ENCODE measurements at places on chromosomes 12 and 14.

- DNase-seq = no peak
These were observed 12.5 kb upstream of the ZFP36L1 start for GRCh38 chr14:68805414-68805813.

DNA sequence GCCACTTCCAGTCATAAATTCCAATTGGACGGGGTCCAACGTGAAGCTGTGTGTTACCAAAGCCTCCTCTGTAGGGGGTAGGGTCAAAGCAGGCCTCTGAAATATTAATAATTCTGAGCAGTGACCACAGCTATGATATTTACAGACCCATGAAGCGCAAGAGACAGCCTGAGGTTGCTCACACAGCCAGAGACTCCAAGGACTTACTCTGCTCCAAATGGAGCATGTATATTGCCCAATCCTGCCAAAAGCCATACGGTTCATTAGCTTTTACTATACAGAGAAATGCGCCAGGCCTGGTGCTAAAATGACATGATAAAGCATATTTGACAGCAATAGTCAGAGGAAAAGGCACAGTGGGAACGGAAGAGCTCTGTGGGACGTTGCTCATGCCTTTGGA lies 151.3 kb downstream of the PAH start:
- no peak for DNase-seq

DNA sequence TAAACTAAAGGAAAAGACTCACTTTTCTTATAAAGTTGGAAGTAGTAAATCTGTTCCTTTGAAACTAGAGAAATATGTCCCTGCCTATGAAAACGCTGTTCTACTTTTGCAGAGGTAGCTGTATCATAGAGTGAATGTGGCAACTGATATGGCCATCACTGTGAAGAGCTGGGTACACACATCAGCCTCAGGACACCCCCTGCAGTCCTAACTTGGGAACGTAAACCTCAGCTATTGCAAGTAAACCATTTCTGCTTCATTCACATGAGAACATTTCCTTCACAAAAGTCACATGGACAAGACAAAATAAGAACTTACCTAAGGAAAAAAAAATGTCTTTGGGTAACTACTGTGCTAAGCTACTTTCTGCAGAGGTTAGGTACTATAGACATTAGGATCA lies 233.3 kb upstream of the PPFIA2 start:
- DNase-seq = peak; percentile 42

GRCh38 chr14:95840094-95840700 lies 36.4 kb upstream of the TUNAR start:
- DNase-seq = no peak

DNA sequence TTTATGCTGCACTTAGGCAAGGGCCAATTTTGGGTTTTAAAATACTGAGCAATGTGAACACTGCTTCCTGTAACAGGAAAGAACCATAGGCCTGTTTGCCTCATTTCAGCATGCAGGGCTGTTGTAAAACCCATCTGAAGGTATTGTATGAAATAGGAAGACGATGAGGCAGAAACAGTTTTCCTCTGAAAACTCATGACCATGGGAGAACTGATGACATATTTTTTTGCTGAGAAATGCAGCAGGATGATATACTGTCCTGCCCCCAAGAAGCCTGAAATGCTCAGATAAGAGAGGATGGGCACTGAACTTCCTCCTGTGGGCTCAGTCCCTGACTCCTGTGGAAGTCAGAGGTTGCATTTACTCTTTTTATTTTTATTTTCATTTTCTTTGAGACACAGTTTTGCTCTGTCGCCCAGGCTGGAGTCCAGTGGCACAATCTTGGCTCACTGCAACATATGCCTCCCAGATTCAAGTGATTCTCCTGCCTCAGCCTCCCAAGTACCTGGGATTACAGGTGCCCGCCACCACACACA lies 17.4 kb downstream of the PYGL start:
- no peak for DNase-seq

DNA sequence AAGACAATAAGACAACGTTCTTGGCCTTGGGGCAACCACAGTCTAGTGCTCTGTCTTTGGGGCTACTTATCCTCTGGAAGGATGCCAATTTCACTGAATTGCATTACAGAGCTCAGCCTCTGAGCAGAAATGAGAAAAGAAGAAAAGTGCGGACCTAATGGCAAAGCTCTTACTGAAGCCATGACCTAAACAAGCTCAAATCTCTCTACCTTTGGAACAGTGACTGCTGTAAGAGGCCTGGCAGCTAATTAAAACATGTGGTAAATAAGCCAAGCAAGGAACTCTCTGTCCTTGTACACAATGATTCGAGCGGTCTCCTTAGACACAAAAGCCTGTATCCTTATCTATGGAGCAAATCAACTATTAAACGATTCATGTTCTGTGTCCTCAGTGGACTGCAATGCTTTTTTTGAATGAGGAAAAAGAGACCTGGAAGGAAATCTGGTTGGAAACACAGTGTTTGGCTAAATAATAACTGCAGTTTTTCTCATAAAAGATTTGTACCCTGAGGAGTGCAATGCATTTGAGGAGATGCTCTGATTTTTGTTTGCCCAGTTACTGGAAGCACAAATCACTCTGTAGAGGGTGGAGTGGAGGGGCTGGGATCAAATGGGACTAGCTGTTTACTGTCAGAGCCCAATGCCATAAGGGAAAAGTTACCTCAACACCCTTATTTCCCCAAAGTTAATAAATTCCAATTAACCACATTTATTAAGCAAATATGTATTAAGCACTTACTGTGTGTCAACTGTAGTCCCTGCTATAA lies 113.9 kb downstream of the NDUFA12 start:
- DNase-seq = no peak

DNA sequence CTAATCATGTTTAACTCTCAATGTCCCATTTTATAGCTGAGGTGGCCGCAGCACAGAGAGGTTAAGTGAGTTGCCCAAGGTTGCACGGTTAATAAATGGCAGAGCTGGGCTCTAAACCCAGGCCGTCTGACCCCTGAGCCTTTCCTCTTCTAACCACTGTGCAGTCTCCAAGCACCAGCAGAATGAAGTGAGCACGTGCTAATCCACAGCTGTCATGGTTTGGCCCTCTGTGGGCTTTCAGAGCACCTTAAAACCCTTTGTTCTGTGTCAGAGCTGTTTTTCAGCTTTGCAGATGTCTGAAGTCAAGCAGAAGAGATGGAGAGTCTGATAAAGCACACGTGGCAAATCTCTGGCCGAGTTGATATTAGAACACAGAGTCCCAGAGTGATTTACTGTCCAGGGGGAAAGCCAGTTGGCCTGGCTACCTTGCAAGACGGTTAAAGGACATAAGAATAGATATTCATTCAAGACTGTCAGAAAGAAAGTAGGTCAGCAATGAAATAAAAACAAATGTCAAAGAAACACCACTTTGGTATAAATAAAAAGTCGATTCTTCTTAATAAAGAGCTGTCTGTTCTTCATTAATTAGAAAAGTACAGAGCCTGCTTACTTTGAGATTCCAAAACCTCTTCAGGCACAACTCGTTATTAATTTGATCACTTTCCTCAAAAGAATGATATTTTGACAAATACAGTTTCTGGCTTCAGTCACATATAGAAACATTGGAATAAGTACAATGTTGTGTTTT lies 107.3 kb downstream of the CRADD start:
- peak; percentile 34 for DNase-seq

DNA sequence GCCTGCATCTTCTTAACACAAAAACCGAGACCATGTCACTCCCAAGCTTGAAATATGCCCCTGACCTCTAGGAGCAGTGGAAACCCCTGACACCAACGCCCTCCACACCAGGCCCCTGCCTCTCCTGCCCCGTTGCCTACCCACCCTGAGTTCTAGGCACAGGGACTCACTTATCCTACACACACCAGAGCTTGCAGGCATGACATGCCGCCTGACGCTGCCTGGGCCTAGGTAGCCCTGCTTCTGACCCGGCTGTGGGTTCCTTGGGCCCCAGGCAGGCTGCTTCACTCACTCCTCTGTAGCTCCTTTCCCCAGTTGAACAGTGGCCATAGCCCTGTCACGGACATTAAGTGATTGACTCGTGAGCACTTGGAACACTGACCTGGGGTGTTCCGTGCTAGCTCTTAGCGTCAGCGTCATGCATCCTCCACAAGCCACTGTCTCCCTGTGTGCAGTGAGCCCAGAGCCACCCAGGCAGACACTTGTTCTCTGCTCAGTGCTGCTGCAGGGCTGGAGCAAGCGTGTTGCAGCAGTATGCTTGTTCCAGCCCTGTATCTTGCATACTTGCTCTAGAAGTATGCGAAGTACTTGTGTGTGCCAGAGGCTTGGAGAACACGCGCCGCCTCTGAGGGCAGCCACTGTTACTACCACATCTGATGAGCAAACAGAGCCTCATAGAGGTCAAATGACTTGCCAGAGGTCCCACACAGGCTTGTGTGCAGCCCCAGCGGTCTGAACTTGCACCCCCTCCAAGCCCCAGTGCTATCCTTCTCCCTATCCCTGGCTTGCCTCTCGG lies 15.6 kb downstream of the OTUB2 start:
- DNase-seq = no peak

GRCh38 chr12:91561301-91561957 lies 378.8 kb upstream of the DCN start:
- no peak for DNase-seq

- no peak for DNase-seq
These were observed 5.9 kb upstream of the CRIP2 start for GRCh38 chr14:105468621-105469241.

DNA sequence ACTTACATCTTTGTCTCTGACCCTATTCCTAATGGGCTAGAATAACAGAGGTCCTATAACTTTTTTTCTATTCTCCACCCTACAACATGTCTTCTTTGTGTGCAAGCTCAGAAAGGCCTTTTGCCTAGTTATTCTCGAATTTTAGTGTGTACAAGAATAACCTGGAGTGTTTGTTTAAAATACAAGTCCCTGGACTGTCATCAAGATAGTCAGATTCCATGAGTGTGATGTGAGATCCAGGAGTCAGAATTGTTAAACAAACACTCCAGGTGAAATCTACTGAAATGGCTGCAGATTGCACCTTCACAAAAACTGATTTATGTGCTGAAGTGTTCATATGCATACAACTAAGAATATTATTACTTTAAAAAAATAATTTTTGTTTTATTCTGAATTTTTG lies 114.4 kb upstream of the DIO2 start:
- no peak for DNase-seq

DNA sequence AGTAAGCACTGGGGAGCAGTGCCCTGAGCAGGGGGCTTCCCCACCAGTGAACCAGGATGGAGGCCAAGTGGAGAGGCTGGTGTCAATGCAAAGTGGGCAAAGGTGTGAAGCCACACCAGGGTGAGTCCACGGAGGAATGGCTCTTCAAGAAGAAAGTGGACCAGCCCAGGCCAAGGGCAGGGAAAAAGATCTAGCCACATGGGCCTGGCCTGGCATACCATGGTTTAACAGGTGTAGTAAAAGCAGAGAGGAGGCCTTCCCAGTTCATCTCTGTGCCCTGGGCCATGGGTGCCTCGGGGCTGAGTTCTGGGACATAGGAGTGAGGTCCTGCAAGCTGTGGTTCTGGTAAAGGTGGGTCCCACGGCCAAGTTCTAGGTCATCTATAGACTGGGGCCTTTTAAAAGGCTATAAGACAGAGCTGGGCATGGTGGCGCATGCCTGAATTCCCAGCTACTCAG lies 153.4 kb downstream of the DPF3 start:
- no peak for DNase-seq

GRCh38 chr14:39668449-39668848 lies 236.2 kb upstream of the FBXO33 start:
- DNase-seq = no peak

- DNase-seq = no peak
These were observed 5.8 kb downstream of the NUMB start for GRCh38 chr14:73452341-73453186.

DNA sequence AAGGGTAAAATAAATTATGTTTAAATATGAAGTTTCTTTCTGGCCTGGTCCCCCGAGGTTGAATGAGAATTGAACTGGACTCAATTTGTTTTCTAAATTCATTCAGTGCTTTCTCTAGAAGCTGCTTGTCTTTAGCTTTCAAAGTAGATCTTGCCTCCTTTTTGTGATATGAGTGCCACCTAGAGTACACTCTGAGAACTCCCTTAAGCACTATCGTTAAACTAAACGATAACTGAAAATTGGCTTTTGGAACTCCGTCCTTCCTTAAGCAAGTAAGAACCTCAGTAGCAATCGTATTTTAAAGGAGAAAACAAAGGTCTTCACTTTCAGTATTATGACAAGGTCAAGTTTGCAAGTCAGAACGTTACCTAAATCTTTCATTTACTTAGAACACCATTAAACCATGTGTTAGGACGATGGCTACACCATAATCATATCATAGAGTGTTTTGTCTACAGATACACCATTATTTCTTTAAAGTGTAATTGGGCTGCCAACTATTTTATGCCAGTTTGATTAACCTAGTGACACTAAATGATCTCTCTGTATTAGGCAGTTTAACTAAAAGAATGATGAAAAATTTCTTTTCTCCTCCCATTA lies 364.8 kb downstream of the SNAPC1 start:
- DNase-seq = peak; percentile 52

GRCh38 chr12:78260976-78261375 lies 430.3 kb downstream of the NAV3 start:
- no peak for DNase-seq

DNA sequence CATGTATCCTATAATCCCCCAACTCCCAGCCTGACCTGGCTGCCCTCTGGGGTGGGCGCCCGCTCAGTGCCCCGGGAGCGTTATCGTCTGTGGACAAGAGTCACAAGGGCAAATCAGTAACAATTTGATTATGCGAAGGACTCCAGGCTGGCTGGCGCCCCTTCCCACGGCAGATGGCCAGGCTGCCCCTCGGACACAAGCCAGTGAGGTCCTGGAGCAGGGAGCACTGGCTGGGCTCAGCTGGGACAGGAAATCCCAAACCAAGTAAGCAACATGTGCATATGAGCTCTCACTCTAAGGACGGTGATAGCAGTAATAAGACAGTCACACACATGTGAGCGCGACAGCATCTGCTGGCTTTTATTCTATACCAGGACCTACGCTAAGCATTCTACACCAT lies 59.3 kb upstream of the FAM222A start:
- DNase-seq = no peak

DNA sequence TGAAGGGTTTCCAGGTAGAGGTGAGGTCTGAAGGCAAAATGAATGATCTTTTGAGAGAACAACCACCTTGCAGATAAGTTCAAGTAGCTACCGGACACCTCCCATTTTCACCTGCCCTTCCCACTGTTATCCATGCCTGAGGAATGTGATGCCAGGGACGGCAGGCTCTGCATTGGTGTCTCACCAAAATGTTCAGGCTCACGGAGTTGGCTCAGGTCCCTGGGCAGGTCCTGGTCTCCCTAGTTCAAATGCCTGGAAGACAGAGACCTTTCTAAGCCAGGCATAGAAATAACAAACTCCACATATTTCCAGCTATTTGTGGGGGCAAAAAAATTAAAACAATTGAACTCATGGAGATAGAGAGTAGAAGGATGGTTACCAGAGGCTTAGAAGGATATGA lies 36.0 kb downstream of the TMEM63C start:
- DNase-seq = no peak

DNA sequence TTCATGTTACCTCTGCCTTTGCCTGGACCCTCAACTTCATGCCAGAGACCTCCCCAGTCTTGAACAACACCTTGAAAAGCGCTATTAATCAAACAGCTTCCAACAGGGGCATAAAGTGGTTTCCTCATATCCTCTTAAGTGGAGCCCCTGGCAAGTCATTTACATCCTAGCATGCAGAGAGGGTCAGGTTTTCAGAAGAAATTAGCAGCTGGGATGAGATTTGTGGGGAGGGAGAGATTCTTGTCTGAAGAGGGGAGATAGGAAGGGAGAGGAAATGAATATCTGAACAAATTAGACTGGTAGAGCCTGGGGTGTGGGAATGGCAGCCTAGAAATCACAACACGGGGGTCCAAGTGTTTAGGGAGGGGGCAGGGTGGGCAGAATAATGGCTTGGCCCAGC lies 45.6 kb downstream of the CALM1 start:
- no peak for DNase-seq

All from CD4-positive, alpha-beta T cell treated with Interleukin-21 for 1 hour (primary cell).